NCI-H526 treated with DMSO at 0.1 percent for 48 hours (cell line): ENCODE measurements at places on chromosomes 5 and 9.

GRCh38 chr5:87916320-87916719 lies 352.3 kb downstream of the TMEM161B start:
- no peak for DNase-seq

- DNase-seq = no peak
Observed at GRCh38 chr9:4237748-4238511, 61.9 kb downstream of the GLIS3 start.

DNA sequence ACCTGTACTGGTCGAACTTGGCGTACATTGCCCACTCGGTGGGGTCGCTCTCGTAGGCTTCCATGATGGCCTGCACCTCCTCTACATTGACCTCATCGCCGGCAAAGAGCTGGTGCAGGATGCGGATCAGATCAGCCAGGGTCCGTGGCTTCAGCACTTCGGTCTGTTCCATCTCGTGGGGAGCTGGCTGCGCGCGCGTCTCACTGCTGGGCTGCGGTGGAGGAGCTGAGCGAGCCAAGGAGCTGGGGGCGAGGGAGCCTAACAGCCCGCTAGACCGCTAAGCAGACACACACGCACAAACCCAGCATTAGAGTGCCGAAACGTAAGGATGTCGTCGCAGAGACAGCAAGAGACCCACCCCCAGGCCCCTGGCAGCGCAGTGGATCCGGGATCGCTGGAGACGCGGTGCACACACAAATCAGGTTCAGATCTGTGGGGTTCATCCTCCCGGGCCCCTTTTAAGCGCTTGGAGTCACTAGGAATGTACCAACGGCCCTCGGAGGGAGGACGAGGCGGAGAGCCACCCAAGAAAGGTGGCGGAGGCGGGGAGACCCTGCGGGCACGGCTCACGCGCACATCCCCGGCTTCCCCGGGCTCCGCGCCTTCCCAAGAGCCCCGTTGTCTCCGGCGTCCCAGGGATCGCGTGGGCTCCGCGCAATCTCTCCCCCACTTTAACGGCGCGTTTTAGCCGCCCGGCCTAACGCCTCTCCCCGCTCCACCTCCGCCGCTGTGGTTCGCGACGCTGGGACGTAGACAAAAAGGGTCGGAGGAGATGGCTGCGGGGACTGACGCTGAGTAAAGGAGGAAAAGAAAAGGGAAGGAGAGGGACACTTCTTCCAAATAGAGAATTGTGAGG lies at the start of gene CDO1:
Gene CDO1, minus strand, starts transcription at position 434 of the 856 bp plus-strand sequence. Its CDS starts 262 bp downstream, at position 172.
- DNase-seq = peak; percentile 47

GRCh38 chr9:87013490-87013889 lies 66.2 kb upstream of the GAS1 start:
- DNase-seq = no peak

DNA sequence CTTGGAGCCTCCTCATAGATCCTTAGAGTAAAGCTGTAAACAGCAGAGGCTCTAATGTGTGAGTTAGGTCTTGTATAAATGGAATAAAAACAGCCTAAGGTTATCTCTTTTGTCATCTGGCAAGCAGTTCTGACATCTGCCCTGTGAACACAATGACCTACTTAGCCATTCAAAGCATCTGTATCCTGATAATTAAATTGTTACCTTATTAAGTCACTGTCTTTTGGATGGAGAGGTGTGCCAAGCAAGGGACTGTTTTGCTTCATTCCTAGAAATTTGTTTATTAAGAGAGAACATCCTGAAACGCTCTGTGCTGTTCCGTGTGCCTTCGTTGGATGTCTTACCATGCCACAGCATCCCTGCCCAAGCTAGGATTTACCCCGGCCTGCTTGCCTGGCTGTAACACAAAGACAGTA lies 1.5 kb downstream of the LSM11 start:
- no peak for DNase-seq

GRCh38 chr9:91727316-91727861 lies 222.6 kb downstream of the ROR2 start:
- no peak for DNase-seq

DNA sequence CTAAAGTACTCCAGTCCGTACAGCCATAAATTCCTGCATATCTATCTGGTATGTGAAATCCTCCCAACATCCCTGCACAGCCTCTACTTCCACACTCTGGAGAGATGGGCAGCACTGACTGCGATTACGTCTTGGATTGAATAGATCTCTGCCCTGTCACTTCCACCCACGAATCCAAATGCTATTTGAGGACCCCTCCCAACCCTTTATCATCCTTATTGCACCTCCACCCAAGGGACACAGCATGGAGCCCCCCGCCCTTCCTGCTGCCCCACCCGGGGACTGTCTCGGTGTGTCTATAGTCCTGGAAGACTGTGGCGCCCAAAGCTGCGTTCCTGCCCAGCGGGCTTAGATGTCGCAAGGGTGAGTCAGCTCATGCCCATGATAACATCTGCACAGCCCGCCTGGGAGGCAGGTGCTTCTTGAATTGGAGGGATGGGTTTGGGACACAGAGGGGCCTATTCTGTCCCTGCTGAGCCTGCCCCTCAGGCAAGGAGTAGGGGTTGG lies 105.7 kb upstream of the HAND1 start:
- no peak for DNase-seq

GRCh38 chr5:1765141-1765879 lies 34.3 kb downstream of the MRPL36 start:
- no peak for DNase-seq

DNA sequence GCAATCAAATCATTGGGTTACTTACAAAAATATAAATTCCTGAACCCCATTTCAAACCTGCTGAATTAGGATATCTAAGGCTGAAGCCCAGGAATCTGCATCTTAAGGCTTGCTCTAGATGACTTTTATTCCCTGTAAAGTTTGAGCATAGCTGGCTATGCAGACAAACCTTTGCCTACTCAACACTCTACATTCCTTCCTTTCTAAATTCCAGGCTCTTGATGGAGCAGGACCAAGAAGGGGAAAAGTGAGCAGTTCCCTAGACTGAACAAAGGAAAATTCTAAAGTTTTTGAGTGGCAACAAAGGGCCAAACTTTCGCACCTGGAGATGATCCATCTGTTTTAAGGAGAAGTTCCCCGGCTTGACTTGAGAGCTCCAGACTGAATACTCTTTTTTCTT lies 9.8 kb upstream of the ADRA1B start:
- no peak for DNase-seq

- DNase-seq = no peak
Observed at GRCh38 chr9:18698992-18699391, 225.0 kb downstream of the ADAMTSL1 start.

DNA sequence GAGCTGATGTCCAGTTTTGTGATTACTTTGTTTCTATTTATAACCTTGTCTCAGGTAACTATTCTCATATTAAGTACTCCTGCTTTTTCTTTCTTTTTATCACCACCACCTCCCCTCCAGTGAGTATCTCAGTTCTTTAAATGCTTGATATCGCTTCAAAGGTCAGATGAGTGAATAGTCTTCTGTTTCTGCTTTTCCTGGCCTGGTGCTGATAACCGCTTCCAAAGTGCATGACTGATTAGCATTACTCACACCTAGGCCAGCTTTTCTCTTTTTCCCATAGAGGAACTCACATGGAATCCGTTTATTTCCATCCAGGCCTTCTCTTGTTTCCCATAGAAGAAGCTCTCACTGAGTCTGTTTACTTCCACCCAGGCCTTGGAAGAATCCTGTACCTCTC lies 3.2 kb downstream of the SLC36A1 start:
- DNase-seq = no peak

GRCh38 chr9:113648048-113648447 lies 184.5 kb downstream of the RGS3 start:
- no peak for DNase-seq

DNA sequence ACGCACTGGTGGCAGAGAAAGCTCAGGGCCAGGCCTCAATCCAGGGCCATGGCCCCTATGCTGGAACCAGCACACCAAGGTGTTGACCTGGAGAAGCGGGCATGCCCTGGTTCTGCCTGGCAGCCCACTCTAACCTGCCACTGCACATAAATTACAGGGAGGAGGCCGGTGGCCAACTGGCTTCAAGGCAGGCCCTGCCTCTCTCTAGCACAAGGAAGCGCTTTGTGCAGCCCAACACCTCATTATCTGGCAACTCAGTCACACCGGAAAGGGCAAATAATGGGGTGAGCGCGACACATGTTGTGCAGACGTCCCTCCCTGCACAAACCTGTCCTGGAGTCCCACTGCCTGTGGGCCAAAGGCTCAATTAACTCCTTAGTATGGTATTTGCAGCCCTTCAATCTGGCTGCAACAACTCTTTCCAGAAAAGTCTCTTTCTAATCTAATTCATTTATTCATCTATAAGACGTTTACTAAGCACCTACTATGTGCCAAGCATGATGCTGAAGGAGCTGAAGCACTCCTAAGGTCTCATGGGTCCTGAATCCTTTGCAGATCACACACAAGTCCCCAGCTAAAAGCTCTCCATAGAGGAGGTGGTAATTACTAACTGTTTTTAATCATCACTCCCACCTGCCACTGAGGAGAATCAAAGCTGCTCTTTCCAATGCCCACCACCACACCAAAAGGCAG lies 24.9 kb downstream of the SHB start:
- DNase-seq = no peak

DNA sequence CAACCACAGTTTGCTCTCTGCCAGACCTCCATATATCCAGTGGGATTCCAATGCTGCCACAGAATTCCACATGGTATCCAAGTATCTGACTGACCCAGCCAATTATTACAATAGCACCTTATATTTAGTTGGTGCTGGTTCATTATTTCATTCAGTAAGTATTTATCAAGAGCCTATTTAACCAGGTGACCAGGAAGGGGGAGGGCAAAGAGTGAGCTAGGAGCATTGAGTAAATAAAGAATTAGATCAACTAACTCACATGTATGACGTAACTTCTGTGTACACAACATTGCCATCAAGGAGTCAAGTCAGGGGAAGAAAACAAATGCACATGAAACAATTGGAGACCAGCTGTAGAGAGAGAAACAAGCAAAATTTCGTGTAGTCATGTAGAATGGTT lies 207.1 kb upstream of the PAPPA start:
- DNase-seq = no peak
